ENCODE measurements at places on chromosomes 2 and 18. TPM values are rescaled to one million over a fixed set of nuclear protein-coding genes. Genes with fewer than 3 reads are reported as not detected.

The EGR4 gene
- 0.27 TPM for total RNA-seq

The GAREM1 gene
- total RNA-seq: 2.2 TPM

The IFIH1 gene
- 1.7 TPM for total RNA-seq

The OR6B2 gene
- total RNA-seq: not detected

The CHRND gene
- not detected for total RNA-seq

The SERPINB4 gene
- 0.16 TPM for total RNA-seq

The NYAP2 gene
- 0.02 TPM for total RNA-seq

The ARHGAP15 gene
- not detected for total RNA-seq

The C2orf68 gene
- total RNA-seq: 16.8 TPM

The NR4A2 gene
- 3.1 TPM for total RNA-seq

The MC4R gene
- total RNA-seq: not detected

The ANAPC1 gene
- 38.5 TPM for total RNA-seq

The NEMP2 gene
- total RNA-seq: 5.7 TPM

The SUMO1 gene
- total RNA-seq: 182 TPM

The C2orf81 gene
- 4.4 TPM for total RNA-seq

The CCDC74B gene
- 6.1 TPM for total RNA-seq

The HOXD4 gene
- 0.55 TPM for total RNA-seq

The ACMSD gene
- not detected for total RNA-seq

The MMADHC gene
- 98.1 TPM for total RNA-seq

The PARD6G gene
- total RNA-seq: 1.8 TPM

The DHX57 gene
- total RNA-seq: 20.8 TPM

The LINC00305 gene
- not detected for total RNA-seq

The IL36G gene
- total RNA-seq: not detected

The GPR39 gene
- total RNA-seq: 8.5 TPM

The CHAC2 gene
- total RNA-seq: 13.4 TPM

The CPLX4 gene
- total RNA-seq: not detected

The COL4A3 gene
- 0.45 TPM for total RNA-seq

The NLRC4 gene
- not detected for total RNA-seq

The RASGRP3 gene
- 1.6 TPM for total RNA-seq

The SLC11A1 gene
- 0.28 TPM for total RNA-seq

The LOXHD1 gene
- total RNA-seq: not detected

The REG3G gene
- total RNA-seq: not detected

The GFPT1 gene
- total RNA-seq: 32.5 TPM

The HOXD1 gene
- 0.28 TPM for total RNA-seq

The LIMS2 gene
- 4.5 TPM for total RNA-seq

The TUBA4A gene
- total RNA-seq: 546 TPM

The ANKRD30BL gene
- not detected for total RNA-seq

The CACNB4 gene
- 0.10 TPM for total RNA-seq

The RUFY4 gene
- total RNA-seq: not detected

The DPYSL5 gene
- 3.8 TPM for total RNA-seq

The MC2R gene
- total RNA-seq: not detected

The CASP8 gene
- 39.4 TPM for total RNA-seq

The ST8SIA3 gene
- total RNA-seq: not detected

The AGPS gene
- total RNA-seq: 38.2 TPM

The NTSR2 gene
- total RNA-seq: not detected

Measured in A549 treated with DMSO at 1 μM for 4 hours (cell line).